EL (cell line): ENCODE measurements at places on chromosomes 11 and 22.

DNA sequence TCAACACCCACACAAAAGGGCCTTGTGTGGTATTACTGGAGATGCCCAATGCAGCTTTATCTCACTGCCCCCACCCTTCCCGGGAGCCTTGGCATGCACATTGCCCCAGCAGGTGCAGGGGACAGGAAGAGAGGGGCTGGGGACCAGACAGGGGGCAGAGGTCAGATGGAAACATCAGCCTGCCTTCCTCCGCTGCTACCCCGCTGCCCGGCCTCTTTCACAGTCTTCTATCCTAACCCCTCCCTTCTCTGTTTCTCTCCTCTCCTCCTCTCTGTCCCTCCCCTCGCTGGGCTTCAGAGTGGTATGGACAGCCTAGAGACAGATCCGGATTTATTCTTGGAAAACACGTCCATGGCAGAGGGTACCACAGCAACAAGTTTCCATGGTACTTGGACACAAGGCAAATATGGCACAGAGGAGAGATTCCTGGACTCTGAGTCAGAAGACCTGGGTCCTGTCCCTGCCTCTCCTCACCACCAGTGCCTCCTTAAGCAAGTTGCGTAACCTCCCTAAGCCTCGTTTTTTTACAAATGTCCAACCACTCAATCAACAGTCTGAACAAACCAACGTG is 8.3 kb upstream of the IGSF9B start:
- DNase-seq = peak; percentile 37

DNA sequence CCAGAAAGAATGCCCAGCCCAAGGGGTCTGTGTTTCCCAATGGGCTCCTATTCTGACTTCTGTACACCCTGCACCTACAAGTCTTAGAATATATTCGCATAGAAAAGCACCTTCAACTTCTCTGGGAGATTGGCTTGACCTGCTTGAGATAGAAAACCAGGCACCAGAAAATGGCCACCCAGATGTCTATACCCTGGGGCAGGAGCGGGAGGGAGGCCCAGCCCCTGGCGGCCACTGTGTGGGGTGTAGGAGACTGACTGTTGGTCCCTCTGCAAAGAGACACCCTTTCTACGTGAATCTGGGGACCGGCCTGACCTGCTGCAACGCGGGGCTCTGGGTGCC is 8.5 kb downstream of the DENND6B start:
- no peak for DNase-seq

- DNase-seq = no peak
Observed at GRCh38 chr11:123753110-123753509, 1.2 kb downstream of the OR6X1 start.

GRCh38 chr11:27184458-27185312 is 144.1 kb downstream of the BBOX1 start:
- DNase-seq = peak; percentile 28

- no peak for DNase-seq
Observed at GRCh38 chr22:29964776-29965175, 81.8 kb downstream of the MTMR3 start.

GRCh38 chr11:35763301-35763700 is 100.7 kb downstream of the TRIM44 start:
- no peak for DNase-seq

DNA sequence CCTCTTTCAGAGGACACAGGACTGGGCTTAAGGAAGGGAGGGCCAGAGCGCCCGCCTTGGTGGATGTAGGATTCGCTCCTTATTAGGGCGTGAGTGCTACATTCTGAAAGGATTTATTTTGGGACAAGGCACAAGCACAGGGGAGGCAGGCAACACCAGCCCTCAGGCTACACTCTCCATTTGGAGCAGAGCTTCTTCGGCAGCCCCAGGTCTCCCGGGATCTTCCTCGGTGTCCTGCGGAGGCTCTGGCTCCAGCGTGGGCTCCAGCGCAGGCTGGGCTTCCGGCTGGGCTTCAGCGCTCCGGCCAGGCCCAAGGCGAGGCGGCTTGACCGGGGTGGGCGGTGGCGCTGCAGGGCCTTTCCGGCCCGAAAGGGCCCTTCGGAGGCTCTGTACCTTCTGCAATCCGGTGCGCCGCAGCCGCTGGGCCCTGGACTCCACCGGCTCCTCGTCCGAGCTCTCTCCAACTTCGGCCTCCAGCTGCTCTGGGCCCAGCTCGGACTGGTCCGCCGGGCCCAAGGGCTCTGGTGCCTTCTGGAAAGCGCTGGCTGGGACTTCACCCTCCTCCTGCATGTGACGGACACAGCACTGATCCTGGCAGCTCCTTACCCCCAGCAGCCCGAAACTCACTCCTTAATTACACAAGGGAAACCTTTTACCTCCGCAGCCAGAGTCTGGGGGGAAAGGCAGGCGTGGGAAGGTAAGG is 1.1 kb downstream of the CAVIN3 start:
- DNase-seq = peak; percentile 57

- DNase-seq = no peak
Observed at GRCh38 chr11:1824221-1825038, 10.4 kb upstream of the SYT8 start.

DNA sequence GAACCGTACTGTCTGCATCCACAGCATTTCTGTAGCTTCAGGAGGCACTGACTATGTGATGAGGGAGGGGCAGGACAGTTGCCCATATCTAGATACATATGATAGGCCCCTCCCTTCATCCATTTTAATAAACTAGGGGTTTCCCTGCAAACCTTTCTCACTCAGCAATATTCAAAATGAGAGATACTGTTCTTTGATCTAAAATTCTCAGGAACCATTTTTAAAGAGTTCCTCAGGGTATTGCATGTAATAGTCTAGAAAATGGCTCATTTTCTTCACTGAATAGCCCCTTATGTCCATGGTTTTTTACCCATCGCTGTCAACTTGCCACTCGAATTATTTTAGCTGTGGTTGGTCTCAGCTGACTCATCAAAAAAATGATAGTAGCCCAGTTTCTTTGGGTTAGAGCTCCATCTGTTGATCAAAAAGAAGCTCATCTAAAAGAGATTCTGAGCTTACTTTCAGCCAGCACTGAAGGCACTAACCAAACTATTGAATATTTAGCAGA is 37.0 kb upstream of the DNAJB7 start:
- DNase-seq = peak; percentile 70

- DNase-seq = peak; percentile 77
Observed at GRCh38 chr22:42468841-42469240, 36.6 kb upstream of the NFAM1 start.

GRCh38 chr11:66880496-66881450 is 23.9 kb downstream of the LRFN4 start:
- DNase-seq = no peak

DNA sequence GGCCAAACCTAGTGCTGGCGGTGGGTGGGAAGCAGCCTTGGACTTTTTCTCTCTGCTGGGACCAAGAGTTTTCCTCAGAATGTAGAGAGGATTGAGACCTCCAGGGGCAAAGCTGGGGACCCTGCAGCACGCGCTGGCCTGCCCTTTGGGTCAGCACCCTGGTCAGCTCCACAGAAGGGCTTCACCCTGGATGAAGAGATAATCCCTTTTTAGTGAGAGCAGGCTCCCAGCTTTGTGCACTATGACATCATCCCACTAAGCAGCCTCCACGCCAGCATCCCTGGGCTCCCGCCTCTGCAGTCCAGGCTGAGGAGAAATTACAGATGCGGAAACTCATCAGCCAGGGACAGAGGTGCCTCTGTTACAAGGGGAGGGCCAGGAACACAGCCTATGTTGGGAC is 23.5 kb downstream of the DRICH1 start:
- peak; percentile 21 for DNase-seq

- DNase-seq = peak; percentile 53
Observed at GRCh38 chr22:17717708-17718107, 56.6 kb downstream of the BID start.

GRCh38 chr11:102447193-102447592 is 5.4 kb downstream of the TMEM123 start:
- no peak for DNase-seq

GRCh38 chr22:26047516-26047915 is 121.7 kb upstream of the SEZ6L start:
- DNase-seq = no peak

DNA sequence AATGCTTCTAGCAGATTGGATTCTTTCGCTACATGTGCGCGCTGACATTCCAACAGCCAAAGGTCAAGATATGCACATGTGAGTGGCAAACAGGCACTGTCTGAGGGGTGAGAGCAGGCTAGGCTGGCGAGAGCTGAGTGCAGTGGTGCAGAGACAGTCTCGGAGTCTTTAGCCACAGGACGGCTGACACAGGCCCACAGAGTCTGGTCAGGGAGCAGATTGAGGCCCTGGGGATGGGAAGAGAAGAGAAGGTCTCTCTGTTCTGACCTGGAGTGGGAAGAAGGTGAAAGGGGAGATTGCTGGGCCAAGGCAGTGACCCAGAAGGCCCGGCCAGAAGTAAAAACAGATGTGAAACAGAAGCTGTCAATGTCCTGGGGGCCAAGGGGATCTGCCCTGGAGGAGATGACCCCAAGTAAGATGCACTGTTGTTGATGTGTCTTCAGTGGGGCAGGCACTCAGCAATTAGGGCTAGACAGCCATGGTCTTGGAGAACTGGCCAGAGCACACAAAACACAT is 197.8 kb downstream of the ETS1 start:
- DNase-seq = no peak

DNA sequence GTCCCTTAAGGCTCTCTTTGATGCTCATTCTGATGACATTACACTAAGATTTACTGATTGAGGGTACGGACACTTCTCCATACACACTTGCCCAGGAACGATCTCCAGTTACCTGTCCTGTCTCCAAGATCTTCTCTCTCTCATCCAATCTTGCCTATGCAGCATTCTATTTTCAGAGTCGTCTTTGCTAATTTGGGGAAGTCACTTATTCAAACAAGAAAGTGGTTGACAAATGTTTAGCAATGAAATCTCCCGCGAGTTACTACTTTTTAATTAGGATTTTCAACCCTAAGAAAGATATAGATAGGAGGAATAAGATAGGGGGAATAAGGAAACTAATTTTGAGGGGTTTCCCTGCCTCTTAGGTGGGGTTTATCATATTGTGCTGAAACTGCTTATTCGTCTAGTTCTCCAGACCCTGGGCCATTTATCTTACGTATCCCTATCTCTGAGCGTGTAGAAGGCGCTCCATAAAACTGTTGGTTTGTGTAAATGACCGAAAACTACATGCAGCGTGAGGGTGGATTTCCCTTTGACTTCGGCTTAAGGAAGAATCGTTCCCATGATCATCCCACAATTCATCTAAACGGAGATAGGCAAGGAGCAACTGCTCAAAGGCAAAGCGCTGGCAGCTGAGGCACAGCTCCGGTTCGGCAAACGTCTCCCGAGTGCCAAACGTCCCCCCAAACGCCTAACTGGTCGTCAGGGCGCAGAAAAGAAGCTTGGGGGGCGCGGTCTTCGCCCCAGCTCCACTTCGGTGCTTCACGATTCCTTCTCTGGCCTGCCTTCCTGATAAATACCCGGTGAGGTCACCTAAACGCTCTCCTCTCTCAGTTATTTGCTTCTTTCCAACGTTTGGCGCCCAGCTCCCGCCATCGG is 804 bp downstream of the APIP start:
- peak; percentile 2 for DNase-seq

GRCh38 chr22:41831383-41831782 is 1.5 kb upstream of the SREBF2 start:
- peak; percentile 38 for DNase-seq

- no peak for DNase-seq
Observed at GRCh38 chr11:74566146-74566960, 26.0 kb upstream of the POLD3 start.

DNA sequence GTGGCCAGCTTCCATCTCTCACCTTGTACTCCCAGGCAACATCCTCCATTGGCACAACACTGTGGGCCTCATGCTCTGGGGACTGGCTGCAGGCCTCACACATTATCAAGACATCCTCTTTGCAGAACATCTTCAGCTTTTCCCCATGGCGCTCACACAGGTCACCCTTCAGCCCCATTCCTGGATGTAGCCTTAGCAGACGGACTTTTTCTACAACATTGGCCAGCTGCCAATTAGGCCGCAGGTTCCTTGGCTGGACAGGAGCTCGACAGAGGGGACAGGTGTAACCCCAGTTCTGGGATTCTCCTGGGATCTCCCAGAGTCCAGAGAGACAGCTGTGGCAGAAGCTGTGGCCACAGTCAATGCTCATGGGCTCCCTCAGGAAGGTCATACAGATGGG is 3.0 kb downstream of the TRIM68 start:
- DNase-seq = no peak

DNA sequence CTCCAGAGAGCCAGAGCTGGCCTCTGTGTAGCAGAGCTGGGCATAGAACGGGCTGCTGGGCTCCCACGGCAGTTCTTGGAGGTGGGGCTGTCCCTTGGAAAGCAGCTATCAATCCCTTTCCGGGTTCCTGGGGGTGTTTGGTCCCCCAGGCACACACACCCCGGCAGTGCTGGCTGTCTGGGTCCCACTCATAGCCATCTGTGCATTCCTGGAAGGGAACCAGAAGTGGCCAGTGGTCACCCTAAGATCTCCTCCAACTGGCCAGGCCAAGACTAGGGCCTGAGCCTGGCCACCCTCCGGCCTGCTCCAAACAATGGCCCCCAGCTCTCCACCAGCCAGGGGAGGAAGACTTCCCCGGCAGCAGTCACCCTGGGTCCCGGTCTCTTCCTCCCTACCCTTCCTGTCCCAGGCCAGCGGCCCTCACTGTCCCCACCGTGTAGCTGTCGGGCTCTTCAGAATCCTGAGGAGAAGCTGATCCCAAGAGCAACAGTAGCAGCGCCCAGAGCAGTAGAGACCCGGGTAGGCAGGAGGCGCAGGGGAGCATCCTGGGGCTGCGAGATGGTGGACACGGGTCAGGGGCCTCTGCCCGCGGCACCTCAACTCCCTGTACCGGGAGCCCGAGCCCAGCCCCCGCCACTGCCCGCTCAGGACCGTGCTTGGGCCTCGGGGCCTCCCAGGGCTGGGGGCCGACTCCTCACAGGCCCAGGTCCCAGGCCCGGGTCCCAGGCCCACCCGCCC is 620 bp downstream of the EFEMP2 start:
- DNase-seq = peak; percentile 62

DNA sequence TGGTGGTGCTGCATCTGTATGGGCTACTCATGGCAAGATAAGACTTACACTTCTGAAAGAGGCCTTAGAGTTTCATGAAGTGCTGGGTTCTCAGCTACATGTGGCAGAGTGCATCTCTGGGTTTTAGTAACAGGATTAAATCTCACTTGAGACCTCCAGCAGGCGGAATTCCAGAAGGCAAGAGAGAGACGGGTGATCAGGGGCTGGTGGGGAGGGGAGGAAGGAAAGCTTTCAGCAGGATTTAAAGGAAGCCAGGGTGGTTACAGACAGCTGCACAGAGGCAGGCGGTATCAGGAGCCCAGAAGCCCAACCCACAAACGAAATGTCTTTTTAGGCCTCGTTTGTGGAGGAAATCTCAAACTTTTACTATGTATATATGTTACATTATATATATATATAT is 56.2 kb upstream of the CD82 start:
- no peak for DNase-seq

DNA sequence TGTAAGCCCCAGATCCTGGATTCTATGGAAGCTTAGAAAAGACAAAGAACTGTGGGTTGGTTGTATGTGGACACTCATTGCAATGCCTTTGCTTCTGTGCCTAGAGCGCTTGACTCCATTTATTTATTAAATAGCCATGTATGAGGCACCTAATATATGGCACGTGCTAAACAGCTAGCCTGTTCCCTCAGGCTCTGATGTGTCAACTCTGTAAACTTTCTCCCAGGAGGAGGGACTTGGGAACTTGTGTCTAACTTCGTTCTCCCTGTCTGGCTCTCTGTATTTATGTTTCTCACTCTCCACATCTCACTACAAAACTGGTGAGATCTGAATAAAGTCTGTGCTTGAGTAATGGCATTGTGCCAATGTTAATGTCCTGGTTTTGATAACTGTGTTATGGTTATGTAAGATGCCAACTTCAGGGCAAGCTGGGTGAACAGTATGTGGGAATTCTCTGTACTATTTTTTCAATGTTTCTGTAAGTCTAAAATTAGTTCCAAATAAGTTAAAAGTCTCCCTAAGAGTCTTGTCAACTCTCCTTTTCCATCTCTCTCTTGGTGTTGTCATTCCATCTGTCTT is 34.1 kb upstream of the ZBTB16 start:
- no peak for DNase-seq
